Esophagus squamous epithelium (tissue), 5 donors: ENCODE measurements at places on chromosomes 1 and 21.

DNA sequence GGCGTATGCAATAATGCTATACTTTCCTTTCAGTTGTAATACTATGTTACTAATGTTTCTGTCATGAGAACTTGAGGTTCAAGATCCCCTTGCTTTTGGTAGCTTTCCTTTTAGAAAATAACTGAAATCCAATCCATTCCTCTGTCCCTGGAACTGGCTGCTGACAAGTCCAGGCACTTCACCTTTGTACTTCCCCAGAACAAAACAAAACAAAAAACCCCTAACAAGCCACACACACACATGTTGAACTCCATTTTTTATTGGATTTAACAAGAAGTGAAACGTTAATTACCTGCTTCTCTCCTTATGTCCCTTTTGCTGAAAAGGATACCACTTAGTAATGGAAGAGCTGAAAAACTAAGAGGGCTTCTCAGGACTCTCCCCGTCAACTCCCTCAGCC is 26.1 kb upstream of the SDC3 start:
- DNase-seq, result no peak

DNA sequence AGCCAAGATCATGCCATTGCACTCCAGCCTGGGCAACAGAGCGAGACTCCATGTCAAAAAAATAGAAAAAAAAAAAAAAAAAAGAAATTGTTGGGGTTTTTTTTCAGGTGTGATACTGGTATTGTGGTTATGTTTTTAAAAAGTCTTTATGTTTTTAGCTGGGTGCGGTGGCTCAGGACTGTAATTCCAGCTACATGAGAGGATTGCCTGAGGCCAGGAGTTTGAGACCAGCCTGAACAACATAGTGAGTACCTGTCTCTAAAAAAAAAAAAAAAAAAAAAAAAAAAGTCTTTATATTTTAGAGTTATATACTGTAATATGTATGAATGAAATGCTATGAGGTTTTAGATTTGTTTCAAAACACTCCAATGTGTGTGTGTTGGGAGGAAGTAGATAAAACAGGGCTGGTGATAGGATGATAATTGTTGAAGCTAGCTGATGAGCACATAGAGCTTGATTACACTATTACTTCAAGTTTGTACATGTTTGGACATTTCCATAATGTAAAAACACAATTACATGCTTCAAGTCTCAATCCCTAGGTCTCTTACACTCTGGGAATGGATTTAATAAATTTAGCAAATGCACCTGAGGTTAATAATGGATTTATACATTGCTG is 30.2 kb upstream of the ATP5PO start:
- no peak for DNase-seq

DNA sequence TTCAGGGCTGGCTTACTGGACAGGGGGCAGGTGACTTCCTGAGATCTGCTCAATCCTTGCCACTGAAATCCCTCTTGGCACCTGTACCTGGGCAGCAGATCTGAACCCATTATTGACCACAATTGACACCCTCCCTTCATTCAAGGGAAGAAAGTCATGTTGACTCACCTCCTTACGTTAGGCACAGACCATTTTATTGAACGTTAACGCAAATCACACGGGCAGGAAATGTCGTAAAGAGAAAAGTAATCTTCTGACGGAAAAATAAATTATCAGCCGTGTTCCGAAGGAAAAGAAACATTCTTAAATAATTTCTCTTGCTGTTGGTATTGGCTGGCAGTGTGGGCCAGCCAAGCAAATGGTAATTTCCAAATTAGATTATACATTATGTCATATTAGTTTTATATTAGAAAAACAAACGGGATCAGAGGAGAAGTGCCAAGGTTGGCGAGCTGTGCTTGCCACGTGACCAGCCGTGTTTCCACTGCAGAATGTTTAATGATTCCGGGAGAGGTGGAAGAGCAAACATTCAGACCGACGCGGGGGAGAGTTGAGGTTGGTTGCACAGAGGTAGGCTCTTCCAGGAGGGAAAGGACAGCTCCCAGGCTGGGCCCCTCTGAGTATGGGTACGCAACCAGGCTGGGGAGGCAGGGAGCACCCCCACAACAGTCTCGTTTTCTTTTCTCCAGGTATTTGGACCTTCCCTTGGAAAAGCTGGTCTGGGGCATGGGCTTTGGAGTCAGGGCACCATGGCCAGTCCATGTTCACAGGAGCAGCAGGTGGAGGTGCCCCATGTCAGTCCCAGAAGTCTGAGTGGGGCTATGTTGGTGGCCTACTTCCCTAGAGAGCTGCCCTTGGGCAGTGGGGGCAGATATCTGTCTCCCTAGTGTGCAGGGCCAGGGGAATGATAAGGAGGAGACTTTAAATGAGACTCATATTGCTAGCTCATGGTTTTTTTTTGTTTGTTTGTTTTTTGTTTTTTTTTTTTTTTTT is 121.1 kb downstream of the FOXD2 start:
- no peak for DNase-seq

GRCh38 chr1:43620956-43621355 is 29.0 kb upstream of the KDM4A start:
- no peak for DNase-seq

GRCh38 chr1:223709598-223709997 is 2.7 kb upstream of the CAPN2 start:
- DNase-seq, result no peak

- no peak for DNase-seq
Measured at GRCh38 chr1:88982055-88982454, 10.4 kb downstream of the KYAT3 start.

GRCh38 chr1:222521299-222522104 is 26.4 kb downstream of the HHIPL2 start:
- no peak for DNase-seq

GRCh38 chr1:43307458-43308158 is 6.8 kb downstream of the TIE1 start:
- DNase-seq, result no peak

DNA sequence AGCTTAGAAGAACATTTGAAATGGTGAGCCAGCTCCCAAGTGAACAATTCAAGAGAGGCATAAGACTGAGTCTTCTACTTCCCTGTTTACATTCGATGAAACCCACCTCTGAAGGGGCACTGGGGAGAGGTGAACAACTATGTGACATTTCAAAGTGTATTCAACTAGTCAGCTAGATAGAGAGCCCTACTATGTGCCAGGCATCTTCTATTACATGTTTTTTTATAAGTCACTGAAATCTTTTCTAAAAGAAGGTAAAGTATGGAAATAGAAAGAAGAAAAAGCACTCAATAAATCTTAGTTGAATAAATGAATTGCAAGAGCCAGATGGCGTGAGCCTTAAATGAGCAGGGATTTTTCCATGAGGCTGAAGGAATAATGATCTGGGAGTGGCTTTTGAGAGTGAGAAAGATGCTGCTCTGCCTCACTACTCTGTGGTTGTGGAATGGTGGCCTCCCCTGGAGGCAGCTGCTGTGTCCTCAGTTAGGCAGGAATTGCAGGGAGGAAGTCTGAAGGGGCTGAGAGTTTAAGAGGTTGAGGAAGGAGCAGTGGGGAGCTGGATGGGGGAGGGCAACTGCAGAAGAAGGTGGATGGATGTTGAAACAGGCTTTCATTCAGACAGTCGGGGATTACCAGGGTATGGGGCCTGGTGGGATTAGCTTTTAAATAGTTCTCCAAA is 10.4 kb upstream of the PTPRF start:
- DNase-seq, result no peak

DNA sequence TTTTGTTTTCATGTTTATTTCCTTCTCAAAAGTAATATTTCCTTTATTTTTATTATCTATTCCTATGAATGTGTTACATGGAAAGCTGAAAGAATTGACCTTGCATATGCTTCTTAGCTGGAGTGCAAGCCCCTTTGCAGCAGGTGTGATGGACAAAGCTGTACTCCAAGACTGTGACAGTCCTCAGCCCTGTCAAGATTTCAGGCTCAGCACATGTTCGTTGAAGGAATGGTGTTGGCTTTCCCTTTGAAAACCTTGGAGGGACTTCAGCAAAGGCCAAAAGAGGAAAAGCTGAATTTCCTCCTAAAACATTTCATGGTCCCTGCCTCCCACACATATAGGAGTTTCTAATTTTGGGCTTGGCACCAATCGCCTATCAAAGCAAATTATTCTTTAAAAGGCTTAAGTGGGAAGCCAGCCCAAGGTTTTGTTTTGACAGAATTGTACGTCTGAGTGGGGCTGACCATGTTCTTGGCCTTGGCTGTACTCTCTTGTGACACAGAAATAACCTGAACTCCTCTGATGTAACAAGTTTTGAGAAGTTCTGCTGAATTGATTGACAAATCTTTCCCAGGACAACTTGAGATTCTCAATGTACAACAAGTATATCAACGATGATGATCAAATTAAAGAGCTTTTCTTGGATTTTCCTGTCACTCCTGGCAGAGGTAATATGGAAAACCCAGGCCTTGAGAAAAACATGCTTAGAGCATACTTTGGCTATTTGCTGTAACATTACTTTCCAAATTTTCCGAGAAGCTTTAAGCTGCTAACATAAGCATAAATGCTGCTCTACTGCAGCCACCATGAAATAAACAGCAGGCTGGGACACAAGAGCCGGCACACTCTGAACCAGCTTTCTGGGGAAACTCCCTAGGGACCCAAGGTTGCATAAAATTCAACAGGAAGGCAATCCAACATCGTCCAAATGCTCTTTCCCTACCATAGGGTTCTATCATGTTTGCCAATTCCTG is 135.7 kb upstream of the ZNF648 start:
- DNase-seq, result no peak

GRCh38 chr1:175857756-175858155 is 114.4 kb upstream of the TNR start:
- DNase-seq, result no peak

- DNase-seq, result no peak
Measured at GRCh38 chr1:245609354-245610150, 454.8 kb downstream of the KIF26B start.

DNA sequence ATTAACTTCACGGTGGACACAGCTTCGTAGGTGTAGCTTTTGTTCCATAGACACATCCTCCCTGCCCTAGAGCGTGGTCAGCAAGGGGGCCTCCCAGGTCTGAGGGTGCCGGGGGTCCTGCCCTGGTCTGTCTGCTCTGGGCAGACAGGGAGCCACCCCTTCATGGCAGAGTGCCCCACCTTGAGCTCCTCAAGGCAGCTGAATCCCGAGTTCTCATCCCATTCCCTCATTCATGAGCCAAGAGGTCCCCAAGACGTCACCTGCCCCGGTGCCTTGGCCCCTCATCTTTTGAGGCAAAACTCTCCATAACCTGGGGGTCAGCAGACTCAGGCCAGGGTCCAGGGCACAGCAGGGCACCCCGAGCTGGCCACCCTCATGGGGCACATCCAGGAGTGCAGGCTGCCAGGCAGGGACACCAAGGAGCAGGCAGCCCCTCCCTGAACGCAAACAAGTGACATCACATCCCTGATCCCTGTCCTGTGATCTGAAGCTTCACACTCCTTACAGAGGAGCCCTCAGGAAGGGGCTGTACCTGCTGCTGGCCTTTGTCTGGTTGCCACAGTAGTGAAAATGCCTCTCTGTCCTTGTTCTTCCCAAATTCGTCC is 23.3 kb downstream of the UBASH3A start:
- DNase-seq, result no peak

- no peak for DNase-seq
Measured at GRCh38 chr1:180027949-180028445, 73.4 kb downstream of the CEP350 start.

- DNase-seq, result no peak
Measured at GRCh38 chr1:48082271-48082962, 85.2 kb upstream of the TRABD2B start.

DNA sequence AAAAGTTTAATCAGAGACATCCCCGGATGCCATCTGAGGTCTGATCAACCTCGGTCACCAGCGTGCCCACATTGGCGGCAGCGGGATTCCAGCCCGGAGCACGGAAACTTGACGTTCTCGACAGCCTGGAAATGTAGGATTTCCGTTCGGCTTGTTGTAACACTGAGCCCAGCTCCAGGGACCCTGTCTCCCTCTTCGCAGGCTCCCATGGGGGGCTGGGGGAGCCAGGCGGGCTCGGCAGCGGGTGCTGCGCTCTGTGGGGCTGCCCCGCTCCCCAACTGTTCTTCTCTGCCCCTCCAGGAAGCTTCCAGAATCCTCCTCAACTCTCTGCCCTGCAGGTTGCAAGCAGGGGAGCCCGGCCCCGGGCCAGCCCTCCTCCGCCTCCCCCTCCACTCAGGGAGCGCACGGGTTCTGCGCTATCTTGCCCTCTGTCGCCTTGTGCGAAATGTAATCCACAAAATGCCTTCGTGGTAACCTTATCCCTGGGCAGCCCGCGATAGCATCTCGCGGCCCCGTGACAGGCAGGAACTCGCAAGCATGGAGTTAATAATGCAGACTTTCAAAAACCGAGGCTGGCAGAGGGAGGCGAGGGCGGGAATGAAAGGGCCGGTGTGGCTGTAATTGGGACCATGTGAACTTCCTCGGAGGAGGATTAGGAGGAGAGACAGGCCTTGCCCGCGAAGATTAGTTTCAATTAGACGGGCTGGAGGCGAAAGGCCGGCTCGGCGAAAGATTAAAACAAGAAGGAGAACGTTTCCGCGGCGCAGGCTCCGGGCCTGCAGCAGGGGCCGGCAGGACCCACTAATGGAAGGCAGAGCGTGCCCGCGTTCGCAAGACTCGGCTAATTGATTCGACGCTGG is 53.9 kb upstream of the TTC34 start:
- DNase-seq, result no peak

- DNase-seq, result no peak
Measured at GRCh38 chr1:24965571-24965930, 35.5 kb upstream of the RUNX3 start.

GRCh38 chr1:227558732-227559262 is 4.6 kb upstream of the ZNF678 start:
- no peak for DNase-seq

- DNase-seq, result no peak
Measured at GRCh38 chr1:32818804-32819541, 1.5 kb downstream of the S100PBP start.

DNA sequence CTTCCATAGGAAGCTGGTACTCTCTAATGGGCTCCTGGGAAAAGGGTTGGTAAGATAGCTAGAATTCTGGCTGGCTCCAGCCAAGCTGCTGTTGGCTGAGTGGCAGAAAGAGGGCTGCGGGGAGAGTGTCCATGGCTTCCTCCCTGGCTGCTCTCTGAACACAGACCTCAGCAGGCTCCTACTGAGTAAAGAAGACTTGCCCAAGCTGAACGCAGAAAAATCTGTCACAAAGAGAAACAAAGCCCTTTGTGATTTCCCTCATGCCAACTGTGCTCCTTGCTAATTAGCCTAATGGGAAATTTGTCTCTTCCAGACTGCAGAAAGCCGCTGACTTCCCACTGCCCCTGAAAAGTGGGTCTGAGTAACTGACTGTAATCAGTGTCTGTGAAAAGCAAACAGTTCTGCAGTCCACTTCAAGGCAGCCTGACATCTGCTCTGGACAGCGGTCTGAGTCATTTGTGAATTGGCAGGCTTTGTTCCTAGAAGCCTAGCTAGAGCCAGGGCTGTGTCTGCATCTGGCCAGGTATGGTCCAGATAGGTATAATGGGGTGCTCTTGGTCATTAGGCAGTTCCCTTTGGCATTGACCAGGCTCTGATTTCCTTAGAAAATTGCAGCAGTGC is 282.8 kb downstream of the ZNF648 start:
- no peak for DNase-seq

GRCh38 chr1:4825800-4826450 is 171.5 kb downstream of the AJAP1 start:
- no peak for DNase-seq

DNA sequence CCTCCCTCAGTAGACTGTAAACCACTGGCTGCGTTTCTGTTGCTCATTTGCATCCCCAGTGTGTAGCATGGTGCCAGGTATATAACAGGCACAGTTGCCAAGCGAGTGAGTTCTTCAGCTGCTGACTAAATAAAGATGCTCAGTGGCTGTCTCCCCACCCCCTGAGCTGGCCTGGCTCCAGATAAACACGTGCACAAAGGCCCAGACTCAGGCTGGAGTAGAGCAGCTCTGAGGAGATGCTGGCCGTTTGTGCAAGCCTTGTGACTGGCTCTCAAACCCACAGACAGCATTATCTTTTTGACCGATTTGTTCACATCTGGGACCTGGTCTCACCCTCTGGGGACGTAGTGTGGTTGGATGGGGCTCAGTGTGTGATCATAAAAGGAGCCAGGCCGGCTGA is 7.1 kb downstream of the CHRNB2 start:
- DNase-seq, result no peak
